Psoas muscle (tissue), 8 donors: ENCODE measurements at places on chromosomes 3 and 15.

- DNase-seq, result no peak
Observed at GRCh38 chr3:36937492-36937891, 7.4 kb downstream of the TRANK1 start.

GRCh38 chr15:25137013-25137412 is 182.2 kb downstream of the SNRPN start:
- no peak for DNase-seq

DNA sequence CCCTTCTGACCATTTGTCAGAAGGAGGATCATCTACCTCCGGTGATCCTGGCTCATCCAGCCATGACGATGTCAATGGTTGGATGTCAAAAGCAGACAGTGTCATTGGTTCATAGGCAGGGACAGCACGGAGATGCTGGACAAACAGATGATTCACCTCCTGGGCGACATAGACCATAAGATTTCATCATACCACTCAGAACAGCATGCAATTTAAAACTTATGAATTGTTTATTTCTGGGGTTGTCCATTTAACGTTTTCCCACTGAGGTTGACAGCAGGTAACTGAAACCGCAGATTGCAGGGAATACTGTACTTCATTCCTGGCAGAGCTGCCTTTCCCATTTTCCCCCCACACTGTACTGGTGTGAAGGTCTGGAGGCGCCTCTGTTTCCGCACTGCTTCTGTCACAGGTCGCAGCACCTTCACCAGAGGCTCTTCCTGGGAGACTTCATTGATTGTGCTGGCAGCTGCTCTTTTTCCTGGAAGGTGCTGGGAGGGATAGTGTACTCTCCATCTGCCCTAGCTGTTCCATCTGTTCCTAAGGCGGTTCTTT is 32.5 kb upstream of the TMOD3 start:
- no peak for DNase-seq

GRCh38 chr3:170961616-170962400 is 53.4 kb upstream of the EIF5A2 start:
- no peak for DNase-seq

- no peak for DNase-seq
Observed at GRCh38 chr3:153440311-153440710, 278.3 kb downstream of the RAP2B start.

DNA sequence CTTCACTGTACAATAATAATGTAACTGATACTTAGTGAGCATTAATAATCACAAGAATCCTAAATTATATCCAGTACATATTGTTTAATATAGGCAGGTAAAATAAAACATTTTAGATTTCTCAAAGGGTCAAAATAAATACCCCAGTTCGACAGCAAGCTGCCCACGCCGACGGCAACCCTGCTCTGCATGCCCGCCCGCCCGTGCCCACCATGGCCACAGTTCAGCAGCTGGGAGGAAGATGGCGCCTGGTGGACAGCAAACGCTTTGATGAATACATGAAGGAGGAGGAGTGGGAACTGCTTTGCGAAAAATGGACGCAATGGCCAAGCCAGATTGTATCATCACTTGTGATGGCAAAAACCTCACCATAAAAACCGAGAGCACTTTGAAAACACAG is 22.9 kb downstream of the BTBD1 start:
- DNase-seq, result no peak

DNA sequence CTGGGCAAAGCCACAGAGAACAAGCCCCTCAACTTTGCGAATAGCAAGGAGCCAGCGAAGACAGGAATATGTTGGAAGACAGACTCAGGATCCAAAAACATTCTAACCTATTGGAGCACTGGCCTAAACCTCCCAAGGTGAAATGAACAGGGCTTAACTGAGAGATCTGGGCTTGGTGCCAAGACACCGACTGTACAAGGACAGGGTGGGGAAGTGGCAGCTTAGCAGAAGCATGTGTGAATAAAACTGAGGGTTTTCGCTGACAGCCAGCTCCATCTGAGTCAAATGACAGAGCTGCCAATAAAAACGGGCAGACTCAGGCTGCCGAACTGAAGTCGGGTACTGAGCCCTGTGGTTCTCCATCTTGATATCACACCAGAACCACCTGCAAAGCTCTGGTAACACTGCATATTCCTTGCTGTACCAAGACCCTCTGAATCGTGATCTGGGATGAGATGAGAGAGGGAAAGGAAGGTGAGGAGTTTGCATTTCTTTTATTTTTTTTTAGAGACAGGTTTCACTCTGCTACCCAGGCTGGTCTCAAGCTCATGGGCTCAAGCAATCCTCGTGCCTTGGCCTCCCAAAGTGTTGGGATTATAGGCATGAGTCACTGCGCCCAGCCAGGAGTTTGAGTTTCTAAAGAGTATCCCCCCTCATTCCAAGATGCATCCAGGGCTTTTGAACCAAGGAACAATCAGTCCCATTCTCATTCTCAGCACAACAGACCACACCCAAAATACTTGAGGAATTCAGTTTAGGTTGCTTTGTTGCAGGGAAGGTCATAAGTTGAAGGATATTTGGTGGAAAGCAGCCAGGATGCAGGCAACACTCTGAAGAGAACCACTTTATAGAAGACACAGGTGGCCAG is 6.0 kb upstream of the PLCB2 start:
- no peak for DNase-seq

DNA sequence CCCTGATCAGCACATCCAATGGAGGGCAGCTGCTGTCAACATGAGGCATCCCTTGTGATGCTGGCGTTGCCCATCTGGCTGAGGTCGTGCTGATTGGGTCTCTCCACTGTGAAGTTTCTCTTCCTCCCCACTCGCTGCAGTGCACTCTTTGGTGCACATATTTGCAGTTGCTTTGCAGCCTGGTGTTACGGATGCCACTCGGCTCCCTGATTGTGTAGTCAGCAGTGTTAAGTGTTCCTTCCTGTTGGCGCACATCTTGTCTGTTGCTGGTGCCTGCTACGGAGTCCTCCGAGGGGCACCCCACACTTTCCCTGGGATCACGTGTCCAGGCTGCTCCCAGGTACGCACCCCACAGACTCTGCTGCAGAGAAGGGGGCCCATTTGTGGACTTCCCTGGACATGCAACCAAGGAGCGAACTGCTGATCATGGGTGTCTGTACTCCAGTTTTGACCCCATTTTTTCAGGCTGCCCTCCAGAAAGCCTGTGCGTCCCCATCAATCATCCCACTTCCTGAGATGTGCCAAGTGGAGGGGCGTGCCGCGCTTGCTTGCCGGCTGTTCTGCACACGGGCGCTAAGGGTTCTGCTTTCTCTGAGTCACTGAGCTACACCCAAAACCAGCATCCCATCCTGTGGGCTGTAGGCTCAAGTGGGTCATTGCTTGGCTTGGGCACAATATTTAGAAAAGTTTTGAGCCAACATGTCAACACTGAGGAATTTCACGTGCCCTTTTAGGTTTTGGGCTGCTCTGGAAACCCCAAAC is 98.6 kb downstream of the FBLN2 start:
- DNase-seq, result no peak

DNA sequence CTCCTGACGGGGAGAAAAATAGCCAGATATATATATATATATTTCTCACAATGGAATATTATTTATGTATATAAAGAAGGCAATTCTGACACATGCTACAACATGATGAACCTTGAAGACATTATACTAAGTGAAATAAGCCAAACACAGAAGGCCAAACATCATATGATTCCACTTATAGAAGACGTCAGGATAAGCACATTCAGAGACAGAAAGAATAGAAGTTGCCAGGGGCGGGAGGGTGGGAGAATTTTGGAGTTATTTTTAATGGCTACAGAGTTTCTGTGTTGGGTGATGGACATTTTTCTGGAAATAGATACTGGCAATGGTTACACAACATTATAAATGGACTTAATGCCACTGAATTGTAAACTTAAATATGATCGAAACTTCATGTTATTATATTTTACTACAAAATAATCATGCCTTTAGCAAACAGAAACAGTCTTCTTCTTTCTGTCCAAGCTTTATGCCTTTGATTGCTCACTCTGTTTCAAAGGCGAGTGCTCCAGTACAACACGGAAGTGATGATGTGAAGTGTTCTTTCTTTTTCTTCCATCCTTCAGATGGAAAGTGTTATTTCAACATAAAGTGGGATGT is 514.0 kb downstream of the OCA2 start:
- no peak for DNase-seq

- no peak for DNase-seq
Observed at GRCh38 chr3:169579116-169579710, 84.3 kb downstream of the MECOM start.

GRCh38 chr3:168250415-168250861 is 154.7 kb upstream of the GOLIM4 start:
- DNase-seq, result no peak

GRCh38 chr15:81573098-81573746 is 199.2 kb upstream of the TMC3 start:
- DNase-seq, result no peak

GRCh38 chr3:124351430-124352148 is 359.7 kb upstream of the ROPN1 start:
- no peak for DNase-seq

GRCh38 chr3:105518806-105519418 is 152.2 kb downstream of the ALCAM start:
- DNase-seq, result no peak

DNA sequence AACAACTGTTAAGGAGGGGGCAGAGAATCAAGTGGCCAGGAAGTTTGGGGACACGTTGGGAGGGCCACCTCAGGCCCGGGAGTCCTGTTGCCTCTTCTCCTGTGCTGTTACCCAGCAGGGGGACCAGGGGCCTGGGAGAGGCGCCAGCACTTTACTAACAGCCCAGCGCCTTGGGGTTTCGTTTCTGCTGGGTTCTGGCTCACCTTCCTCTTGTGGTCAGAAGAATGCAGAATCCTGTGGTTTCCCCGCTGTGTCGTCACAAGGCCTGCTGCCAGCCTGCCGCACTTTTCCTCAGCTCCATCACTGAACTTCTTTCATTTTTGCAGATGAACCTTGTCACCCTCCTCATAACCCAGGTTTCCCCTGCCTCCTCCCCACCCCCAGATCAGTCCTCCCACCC is 67.7 kb downstream of the SLC30A4 start:
- DNase-seq, result peak; percentile 67

DNA sequence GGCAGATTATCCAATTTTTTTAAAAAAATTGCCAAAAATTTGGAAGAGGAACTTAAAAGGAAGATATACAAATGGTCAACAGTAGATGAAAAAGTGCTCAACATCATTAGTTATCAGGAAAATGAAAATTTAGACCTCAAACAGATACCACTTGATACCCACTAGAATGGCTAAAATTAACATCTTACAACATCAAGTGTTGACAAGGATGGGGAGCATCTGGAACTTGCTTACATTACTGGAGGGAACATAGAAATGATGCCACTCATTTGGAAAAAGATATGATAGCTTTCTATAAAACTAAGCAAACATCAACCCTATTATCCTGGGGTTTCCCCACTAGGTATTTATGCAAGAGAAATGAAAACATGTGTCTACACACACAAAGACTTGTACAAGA is 284.5 kb upstream of the CHRNA7 start:
- DNase-seq, result no peak

- DNase-seq, result no peak
Observed at GRCh38 chr3:37979541-37980461, 10.8 kb upstream of the VILL start.

DNA sequence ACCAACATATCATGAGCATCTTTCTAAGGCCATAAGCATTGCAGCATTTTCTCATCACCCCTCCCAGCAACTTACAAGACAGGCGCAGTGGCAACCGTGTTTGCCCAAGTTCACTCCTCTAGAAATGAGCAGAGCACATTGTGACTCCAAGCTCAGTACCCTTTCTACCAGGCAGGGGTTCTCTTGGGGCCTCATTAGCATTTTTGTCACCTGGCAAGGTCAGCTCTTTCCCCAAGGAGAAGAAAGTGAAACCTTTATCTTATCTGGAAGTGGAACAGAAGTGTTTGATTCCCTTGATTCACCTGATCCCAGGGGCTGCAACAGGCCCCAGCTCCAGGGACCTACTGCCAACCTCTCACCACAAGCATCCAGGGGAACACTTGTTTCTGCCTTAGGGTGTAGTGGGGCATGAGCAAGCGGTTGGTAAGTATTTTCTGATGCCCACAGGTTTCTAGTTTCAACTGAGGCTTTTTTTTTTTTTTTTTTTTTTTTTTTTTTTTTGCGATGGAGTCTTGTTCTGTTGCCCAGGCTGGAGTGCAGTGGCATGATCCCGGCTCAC is 44.0 kb upstream of the HERC1 start:
- DNase-seq, result no peak

GRCh38 chr3:168877899-168878298 is 782.2 kb upstream of the GOLIM4 start:
- no peak for DNase-seq

GRCh38 chr3:17901893-17902292 is 159.5 kb upstream of the TBC1D5 start:
- DNase-seq, result no peak

DNA sequence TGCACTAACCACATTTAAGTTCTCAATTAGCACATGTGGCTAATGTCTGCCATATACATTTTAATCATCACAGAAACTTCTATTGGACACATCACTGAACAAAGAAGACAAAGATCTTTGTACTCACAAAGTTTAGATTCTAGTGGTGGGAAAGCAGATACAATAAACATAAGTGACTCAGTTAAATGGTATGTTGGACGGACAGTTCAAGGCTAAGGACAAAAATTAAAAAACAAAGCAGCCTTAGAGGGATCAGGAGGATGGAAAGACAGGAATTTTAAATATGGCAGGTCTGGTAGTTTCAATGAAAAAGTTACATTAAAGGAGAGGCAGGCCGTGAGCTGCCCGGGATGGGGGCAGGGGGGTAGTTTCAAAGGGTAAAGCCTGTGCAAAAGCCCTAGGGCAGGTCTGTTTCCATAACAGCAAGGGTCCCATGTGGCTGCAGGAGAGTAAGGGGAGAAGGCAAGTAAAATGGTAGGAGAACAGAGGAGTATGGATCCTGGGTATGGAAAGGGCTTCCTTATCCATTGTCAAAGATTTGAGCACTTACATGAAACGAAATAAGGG is 220.7 kb downstream of the FHIT start:
- no peak for DNase-seq

- no peak for DNase-seq
Observed at GRCh38 chr15:93178371-93178770, 89.4 kb upstream of the RGMA start.

GRCh38 chr3:97102641-97103040 is 288.2 kb downstream of the EPHA6 start:
- DNase-seq, result no peak

- no peak for DNase-seq
Observed at GRCh38 chr3:100590114-100590839, 19.1 kb upstream of the ADGRG7 start.

GRCh38 chr15:91429973-91430372 is 329.9 kb downstream of the SV2B start:
- DNase-seq, result no peak

DNA sequence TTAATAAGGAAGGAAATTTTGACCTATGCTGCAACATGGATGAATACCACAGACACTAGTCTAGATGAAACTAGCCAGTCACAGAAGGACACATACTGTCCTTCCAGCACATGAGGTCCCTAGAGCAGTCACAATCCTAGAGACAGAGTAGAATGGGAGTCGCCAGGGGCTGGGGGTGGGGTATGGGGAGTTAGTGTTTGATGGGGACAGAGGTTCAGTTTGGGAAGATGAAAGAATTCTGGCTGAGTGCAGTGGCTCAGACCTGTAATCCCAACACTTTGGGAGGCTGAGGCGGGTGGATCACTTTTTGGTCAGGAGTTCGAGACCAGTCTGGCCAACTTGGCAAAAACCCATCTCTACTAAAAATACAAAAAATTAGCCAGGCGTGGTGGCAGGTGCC is 99.2 kb downstream of the TPRA1 start:
- no peak for DNase-seq

- DNase-seq, result no peak
Observed at GRCh38 chr15:69749797-69750196, 297.2 kb downstream of the RPLP1 start.

GRCh38 chr3:98690876-98691275 is 72.3 kb upstream of the ST3GAL6 start:
- no peak for DNase-seq

GRCh38 chr3:177179281-177180067 is 17.8 kb downstream of the TBL1XR1 start:
- DNase-seq, result no peak
